ENCODE measurements at places on chromosomes 12 and 14.

DNA sequence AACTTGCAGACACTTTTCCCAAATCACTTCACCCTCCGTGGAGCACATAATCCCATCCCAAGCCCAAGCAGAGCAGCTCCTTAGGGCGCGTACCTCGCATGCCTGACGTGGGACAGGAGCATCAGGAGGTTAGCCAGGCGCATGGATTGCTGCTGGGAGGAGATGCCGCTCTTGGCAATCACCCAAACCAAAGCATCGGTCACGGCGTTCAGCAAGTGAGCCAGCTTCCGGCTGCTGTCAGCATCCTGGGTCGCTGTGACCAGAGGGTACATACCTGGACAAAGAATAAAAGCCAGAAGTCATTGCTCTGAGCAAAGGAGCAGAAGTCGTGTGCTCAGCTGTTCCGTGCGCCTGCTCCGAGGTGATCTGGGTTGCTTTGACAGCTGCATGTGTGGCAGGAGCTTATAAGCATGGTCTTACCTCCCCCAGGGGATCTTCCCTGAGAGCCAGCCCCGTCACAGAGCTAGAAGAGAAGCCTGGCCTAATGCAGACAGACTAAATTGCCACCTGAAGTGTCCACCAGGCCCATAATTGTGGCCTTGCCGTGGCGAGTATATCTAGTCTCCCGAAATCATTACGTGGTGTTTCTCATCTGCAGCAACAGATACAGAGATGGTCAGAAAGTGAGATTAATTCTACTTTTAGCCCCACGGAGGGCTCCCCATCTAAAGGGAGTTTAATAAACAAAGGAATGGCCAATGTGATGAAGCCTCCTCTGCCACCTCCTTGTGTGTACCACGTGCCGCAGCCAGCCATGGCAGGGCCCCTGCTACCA lies 59.1 kb downstream of the ESR2 start:
- no peak for DNase-seq

DNA sequence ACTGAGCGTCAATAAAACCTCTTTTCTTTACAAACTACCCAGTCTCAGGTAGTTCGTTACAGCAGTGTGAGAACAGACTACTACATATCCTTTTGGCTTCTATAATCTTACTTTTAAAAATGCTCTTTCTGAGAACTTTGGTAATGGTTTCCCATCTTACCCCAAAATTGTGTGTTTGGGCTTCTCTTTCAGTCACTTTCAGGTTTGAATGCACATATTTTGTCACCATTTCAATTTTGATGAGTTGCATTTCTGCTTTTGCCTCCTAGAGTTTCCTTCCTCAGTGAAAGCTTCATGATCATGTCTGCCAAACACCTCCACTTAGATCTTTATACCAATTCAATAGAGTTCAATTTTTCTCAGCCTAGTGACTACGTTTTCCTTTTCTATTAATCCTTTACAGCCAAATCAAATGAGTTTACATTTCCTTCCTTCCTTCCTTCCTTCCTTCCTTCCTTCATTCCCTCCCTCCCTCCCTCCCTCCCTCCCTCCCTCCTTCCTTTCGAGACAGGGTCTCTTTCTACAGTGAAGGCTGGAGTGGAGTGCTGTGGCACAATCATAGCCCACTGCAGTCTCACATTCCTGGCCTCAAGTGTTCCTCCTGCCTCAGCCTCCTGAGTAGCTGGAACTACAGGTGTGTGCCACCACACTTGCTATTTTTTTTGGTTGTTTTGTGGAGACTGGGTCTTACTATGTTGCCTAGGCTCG lies 124.9 kb downstream of the BCAT1 start:
- no peak for DNase-seq

- DNase-seq = no peak
These were observed 1.7 kb downstream of the ANGEL1 start for GRCh38 chr14:76810953-76811400.

DNA sequence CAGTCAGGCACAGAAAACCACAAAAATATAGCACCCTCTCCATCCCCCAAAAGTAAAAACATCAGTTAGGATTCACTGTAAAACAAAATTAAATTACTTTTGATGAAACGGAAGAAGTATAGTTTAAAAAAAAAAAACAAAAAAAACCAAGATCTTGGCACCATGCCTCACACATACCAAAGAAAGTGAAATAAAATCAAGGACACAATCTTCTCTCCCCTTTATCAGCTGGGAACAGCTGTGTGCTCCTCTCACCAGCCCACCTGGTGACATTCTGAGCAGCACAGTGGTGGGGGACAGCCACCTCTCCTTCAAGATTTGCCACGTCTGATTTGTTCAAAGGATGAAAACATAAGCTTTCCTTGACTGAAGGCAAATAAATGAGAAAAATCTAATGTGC lies 55.5 kb downstream of the ESR2 start:
- DNase-seq = no peak

- DNase-seq = no peak
These were observed 7.2 kb upstream of the P2RX4 start for GRCh38 chr12:121202407-121203355.

DNA sequence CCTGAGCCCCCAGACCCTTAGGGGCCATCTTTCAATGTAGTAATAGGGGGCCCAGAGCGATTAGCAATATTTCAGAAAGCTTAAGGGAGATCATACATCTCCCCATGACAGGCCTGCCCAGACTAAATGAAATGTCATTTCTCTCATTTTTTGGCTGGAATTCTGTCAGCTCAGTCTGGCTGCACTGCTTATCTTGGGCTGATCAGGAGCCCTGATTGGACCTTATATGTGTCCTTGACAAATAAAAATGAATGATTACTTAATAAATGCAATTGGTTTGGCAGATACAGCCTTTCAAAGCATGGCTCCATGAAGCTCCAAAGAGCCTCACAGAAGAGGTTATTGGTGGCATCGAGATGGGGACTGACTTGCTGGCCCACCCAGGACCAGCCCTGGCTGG lies 121.9 kb downstream of the ADCK1 start:
- DNase-seq = no peak

GRCh38 chr14:63949696-63950095 lies 96.9 kb downstream of the SYNE2 start:
- DNase-seq = no peak

GRCh38 chr14:77579065-77579464 lies 37.4 kb downstream of the SPTLC2 start:
- DNase-seq = no peak

GRCh38 chr12:117097159-117097558 lies 2.1 kb downstream of the TESC start:
- no peak for DNase-seq

DNA sequence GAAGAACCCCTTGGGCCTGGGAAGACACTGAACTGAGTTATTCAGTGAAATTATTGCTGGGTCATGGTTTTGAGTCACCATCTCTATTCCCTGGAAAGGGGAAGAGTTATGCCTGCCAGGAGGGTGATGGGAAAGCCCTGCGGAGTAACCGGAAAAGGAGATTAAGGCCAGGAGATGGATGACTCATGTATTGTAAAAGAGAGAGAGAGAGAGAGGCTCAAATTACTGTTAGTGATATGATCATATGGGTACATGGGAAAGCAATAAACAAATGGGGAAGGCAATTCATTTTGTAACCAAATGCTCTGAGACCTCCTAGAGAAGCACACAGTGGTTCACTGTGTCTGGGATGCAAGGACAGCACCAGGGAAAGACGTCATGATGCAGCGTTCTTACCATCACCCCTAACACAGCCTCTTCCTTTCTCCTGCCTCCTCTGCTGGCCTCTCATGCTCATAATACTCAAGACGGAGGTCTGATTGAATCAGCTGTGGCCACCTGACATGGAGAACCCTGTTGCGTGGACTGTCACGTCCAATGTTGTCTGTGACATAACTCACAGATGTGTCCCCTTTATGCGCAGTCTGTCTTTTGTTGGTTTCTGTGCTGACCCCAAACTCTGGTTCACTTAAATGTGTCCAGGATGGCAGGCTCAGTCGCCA lies 243.7 kb downstream of the TMEM132D start:
- DNase-seq = no peak

DNA sequence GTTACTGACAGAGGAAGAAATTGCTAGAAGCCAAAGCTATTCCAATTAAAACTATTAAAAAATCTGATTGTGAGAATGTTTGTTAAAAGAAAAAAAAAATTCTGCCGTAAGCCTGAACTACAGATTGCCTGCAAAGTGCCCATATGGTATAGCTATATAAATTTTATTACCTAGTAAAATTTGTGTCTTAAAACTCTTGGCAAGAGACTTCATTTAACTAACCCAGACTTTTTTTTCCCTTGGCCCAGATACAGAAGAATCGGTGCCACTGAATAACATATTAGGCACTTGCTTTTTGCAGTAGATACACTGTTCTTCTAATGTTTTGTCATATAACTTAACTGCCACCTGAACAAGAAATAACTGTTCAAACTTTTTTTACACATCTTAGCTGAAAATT lies 125.5 kb downstream of the RPS29 start:
- DNase-seq = no peak

- no peak for DNase-seq
These were observed 24.3 kb downstream of the DACT1 start for GRCh38 chr14:58662018-58662417.

DNA sequence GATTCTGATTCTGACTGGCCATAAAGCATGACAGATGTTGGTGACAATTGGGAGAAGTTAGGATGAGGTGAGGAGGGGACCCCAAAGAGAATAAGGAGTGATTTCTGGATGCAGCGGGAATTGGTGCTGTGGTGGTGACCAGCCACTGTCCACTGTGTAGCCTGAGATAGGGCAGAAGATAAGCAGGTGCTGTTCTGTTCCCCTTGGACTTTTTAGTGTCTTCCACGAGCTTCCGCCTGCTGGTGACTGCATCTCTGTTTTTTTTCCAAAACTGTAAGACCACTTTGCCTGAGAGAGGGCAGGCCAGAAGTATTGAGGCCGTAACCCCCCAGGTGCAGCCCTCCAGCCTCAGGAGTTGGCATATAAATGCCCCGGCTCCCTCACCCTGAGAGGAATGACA lies 161.2 kb upstream of the MYL2 start:
- no peak for DNase-seq

GRCh38 chr12:130704606-130705005 lies 11.5 kb downstream of the RIMBP2 start:
- DNase-seq = no peak

DNA sequence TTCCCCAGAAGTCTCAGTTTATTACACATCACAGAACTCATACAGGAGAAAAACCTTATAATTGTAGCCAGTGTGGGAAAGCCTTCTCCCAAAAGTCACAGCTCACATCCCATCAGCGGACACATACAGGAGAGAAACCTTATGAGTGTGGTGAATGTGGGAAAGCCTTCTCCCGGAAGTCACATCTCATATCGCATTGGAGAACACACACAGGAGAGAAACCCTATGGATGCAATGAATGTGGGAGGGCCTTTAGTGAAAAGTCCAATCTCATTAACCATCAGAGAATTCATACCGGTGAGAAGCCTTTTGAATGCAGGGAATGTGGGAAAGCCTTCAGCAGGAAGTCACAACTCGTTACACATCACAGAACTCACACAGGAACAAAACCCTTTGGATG lies 20.1 kb downstream of the ZNF84 start:
- DNase-seq = no peak

DNA sequence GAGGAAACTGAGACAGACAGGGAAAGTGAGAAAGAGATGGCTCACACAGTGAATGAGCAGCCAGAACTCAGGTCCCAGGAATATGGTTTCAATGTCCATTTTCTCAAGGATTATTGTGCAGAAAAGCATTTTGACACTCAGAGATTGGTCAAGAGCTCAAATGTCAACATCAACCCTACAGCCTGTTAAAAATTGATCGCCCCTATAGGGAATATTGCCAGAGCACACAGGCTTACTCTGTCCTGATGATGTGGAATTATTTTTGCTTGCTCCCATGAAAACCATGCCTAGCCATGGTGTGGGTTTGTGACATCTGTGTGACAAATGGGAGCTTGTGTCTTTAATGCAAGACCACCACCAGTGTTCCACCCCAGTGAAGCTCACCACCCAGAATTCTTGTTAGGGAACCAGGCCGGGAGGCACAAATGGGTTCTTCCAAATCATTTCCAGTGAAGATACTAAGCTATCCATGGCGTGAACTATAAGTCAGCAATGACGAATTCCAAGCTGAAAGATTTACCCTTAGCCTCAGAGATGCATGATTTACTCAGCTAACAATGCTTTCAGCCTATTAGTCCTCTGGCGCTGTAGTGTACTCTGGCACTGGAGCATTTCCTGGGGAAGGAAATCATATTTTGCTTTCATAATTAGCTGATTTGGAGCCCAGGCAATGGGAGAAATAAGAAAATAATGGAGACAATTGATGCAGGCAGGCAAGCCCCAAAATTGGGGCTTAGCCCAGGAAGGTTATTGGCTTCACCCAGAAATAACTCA lies 1188.2 kb upstream of the TMEM132C start:
- no peak for DNase-seq

DNA sequence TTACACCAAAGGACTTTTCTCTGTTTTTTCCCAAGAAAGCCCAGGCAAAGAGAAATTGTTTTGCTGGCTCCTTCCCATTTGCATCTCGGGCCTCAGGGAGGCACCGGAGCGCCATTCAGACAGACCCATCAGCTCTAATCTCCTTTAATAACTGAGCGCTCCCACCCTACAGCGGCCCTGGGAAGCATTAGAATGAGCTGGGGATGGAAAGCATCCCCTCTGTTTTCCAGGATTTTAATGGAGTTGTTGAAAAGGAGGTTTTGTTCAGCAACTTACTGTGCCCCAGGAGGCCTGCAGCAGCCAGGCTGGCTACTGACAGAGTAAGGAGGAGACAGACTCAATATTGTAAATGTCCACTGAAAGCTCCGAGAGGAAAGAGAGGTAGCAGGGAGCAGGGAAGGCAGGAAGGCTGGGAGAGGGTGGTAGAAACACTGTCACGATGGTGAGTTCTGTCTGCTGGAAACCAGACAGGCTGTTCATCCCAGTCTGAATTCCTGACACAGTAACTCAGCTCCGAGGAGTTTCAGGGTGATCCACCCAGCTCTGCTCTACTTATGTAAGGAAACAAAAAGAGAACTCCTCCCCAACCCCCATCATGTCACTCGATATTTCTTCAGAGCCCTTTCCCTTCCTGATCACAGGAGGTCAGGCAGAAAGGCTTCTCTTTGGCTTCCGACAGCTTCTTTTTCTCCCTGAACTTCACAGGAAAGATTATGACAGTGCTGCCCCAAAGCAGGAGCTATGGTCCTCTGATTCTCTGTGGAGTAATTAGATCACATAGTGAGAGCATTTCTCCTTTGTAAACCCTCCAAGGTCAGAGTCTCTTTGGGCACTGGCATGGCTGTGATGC lies 62.5 kb upstream of the TMEM132D start:
- no peak for DNase-seq

GRCh38 chr12:93440043-93440835 lies 1.5 kb downstream of the UBE2N start:
- DNase-seq = no peak

- DNase-seq = no peak
These were observed 223.2 kb downstream of the KTN1 start for GRCh38 chr14:55802986-55803872.

DNA sequence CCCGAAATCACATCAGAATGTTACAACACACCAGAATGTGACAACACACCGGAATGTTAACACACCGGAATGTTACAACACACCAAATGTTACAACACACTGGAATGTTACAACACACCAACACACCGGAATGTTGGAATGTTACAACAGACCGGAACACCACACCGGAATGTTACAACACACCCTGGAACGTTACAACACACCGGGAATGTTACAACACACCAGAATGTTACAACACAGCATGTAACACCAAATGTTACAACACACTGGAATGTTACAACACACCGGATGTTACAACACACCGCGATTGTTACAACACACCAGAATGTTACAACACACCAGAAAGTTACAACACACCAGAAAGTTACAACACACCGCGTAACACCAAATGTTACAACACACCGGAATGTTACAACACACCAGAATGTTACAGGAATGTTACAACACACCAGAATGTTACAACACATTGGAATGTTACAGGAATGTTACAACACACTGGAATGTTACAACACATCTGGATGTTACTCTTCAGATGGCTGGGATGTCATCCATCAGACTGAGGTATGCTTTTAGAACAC lies 21.1 kb downstream of the CHFR start:
- no peak for DNase-seq
